ENCODE measurements at places on chromosomes 3 and 15.

DNA sequence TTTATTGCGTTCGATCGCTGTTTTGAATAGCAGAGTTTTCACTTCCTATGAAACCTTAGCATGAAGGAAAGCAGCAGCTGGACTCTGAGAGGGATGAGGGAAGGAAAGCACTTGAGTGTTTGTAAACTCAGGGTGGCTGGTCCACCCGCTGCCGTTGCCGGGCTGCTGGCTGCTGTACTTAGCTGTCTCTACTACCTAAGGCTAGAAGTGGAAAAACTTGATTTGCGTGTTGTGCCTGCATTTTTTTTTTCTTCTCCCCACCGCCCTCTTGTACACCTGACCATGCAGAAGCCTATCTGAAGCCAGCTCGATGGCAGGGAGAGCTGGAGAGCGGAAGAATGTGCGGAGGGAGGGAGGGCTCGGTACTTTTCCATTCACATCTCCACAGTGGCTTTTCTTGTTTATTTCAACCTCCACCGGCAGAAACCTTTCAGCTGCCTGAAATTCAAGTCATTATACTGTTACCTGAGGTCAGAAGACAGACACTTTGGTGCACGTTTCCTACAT is 4.8 kb upstream of the BCL6 start:
- DNase-seq = peak; percentile 91

DNA sequence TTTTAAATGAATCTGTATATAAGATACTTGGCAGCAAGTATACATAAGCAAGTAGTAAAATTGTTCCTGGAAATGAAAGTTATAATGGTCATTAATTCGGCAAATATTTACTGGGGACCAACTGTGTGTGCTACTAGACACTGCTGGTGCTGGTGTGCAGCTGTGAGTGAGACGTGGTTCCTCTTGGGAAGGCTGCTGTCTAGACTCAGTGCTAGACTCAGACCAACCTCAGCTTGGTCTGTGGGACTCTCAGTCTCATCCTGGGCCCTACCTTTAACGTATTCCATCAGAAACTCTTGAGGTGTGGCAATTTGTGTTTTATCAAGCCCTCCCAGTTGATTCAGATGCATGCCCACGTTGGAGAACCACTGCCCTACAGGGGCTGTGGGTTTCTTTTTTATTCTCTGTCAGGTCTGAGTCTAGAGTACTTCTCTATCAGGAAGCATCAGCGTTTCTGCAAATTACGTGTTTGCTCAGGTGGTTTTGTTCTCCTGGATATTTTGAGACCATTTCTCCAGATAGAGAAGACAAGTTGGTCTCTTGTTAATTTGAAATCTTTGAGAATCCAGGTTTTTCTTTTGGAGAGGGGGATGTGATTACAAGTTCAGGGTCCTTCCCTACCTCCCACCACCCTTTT is 6.8 kb downstream of the TLNRD1 start:
- DNase-seq = no peak

GRCh38 chr3:16028604-16029003 is 145.9 kb upstream of the GALNT15 start:
- no peak for DNase-seq

- no peak for DNase-seq
Measured at GRCh38 chr3:98563661-98564281, 29.6 kb downstream of the CPOX start.

- no peak for DNase-seq
Measured at GRCh38 chr15:98787936-98788757, 139.8 kb downstream of the IGF1R start.

GRCh38 chr15:52798529-52799101 is 8.5 kb upstream of the ONECUT1 start:
- DNase-seq = no peak

DNA sequence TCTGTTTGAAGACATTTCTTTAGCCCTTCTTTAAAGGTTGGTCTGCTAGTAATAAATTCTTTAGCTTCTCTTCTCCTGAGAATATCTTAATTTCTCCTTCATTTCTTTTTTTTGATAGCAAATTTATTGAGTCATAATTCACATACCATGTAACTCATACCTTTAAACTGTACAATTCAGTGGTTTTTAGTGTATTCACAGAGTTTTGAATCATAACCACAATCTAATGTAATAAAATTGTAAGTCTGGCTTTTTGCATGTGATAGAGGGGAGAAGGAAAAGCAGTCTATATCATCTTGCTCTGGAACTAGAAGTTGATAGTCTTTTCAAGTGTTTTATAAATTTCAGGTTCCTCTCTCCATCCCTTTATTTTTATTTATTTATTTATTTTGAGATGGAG is 81.3 kb downstream of the APBA2 start:
- no peak for DNase-seq

Data from NCI-H1105 (cell line).